ENCODE measurements at places on chromosomes 7 and 10. TPM values are rescaled to one million over a fixed set of nuclear protein-coding genes. Genes with fewer than 3 reads are reported as not detected.

Gene ANKRD22
- total RNA-seq, result 1.3 TPM

Gene DNAJC9
- total RNA-seq, result 11.3 TPM

Gene AKR1D1
- not detected for total RNA-seq

Gene SLC4A2
- 123 TPM for total RNA-seq

Gene LIPK
- total RNA-seq, result not detected
